ENCODE measurements at places on chromosomes 7 and 10.

GRCh38 chr10:122062831-122063674 lies 74.1 kb downstream of the TACC2 start:
- DNase-seq = peak; percentile 85

- no peak for DNase-seq
These were observed 17.0 kb upstream of the ECHDC3 start for GRCh38 chr10:11724938-11725776.

DNA sequence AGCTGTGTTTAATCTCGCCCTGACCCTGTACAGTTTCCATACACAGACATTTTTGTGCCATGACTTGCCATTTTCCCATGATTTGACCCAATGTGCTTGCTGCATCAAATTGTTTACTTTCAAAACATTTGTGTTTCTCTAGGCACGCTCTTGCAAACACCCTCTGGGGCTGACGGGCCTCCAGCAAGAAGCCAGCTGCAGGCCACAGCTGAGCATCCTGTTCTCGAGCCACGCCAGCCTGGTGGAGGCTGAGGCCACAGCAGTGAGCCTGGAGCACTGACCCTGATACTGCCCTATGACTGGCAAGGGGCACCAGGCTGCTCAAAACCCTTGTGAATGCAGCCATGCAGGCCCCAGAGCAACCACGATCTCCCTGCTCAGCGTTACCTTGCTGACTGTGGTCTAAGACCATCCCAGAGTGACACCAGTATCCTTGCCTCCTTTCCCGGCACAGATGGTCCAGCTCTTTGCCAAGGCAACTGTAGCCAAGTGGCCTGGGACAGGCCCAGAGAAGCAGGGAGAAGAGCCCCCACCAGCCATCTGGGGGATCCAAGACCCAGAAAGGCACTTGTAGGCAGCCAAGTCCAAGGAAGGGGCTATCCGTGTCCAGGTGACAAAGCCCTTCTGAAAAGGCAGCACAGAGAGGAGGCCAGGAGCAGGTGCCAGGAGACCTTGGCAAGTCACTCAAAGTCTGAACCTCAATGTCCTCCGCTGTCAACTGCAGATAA lies 78.5 kb downstream of the OAT start:
- peak; percentile 14 for DNase-seq

DNA sequence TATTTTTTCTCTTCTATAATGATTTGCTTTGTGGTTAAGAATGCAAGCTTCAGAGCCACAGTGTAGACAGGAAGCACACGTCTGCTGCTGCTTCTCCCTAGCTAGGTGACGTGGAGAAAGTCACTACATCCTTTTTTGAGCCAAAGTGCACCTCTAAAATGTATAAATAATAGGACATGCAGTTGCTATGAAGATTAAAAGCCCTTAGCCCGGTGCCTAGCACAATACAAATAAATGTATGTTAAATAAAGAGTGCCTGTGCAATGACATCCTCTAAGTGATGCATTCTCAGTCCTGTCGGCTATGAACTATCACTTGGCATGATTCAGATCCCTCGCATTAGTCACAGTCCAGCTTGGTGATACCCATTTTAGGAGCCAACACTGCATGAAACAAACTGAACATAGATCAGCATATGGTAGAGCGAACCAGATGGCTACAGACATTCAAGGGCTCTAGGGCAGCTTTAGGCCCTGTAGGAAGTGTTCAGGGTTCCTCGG lies 4.8 kb upstream of the TRDMT1 start:
- DNase-seq = no peak

GRCh38 chr10:124615259-124615658 lies 128.9 kb downstream of the FAM53B start:
- no peak for DNase-seq

DNA sequence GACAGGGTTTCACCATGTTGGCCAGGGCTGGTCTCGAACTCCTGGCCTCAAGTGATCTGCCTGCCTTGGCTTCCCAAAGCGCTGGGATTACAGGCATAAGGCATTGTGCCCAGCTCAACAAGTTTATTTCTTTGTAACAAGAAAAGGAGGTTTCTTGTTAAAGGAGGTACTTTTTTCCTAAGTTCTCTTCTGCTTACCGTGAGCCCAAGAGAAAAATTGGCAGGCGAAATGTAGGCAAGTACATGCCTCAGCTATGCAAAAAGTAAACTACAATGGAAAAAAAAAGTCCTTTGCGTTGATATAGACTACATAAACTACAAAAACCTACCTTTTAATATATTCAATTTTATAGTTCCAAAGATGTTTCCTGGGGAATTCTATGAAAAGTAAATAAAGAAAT lies 122.6 kb downstream of the DKK1 start:
- DNase-seq = no peak

- no peak for DNase-seq
These were observed 76.7 kb upstream of the EN2 start for GRCh38 chr7:155380976-155381851.

- no peak for DNase-seq
These were observed 47.4 kb upstream of the SEPHS1 start for GRCh38 chr10:13395540-13395939.

- no peak for DNase-seq
These were observed 26.6 kb downstream of the POLR3A start for GRCh38 chr10:78002541-78003288.

DNA sequence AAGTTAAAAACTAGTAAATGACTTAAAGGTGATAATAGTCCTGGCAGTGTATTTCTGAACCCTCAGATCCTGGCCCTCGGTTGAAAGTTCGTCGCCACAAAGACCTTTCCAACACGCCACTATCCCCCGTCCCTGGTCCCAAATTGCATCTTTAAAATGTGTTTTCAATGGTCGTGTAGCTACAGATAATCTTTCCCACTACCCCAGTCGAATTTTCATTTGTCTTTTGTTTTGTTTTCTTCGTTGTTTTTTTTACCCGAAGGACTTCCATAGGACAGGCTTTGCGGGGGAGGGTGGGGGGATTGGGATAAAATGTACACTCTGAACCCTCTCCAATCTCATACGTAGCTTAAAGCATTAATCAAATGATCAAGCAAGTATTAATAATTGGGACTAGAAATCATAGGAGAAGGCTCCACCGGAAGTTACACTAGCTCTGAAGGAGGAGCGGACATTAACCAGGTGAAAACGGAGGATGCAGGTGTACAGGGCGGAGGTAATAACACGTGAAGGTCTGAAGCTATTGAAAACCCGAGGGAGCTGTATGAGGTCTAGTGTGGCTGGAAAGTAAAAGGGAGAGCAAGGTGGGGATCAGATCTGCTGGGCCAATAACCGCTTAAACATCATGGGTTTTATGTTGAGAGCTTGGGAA lies 32.8 kb upstream of the PHF14 start:
- DNase-seq = no peak

DNA sequence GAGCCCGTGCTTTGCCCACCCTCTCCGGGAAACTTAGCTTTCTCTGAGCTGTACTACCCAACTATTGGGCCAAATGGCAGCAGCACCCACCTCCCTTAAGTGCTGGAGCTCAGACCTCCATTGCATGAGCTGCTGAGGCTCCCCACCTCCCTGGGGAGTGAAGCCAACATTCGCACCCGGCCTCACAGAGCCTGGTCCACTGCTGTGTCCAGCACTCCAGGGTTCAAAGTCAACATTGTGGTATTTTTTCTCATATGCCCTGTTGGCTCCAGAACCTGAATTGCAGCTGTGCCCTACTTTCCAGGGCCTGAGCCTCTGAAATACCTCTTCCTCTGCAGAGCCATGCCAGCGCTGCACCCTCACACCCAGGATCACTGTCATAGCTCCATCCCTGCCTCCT lies 29.7 kb downstream of the ITGA8 start:
- DNase-seq = no peak

DNA sequence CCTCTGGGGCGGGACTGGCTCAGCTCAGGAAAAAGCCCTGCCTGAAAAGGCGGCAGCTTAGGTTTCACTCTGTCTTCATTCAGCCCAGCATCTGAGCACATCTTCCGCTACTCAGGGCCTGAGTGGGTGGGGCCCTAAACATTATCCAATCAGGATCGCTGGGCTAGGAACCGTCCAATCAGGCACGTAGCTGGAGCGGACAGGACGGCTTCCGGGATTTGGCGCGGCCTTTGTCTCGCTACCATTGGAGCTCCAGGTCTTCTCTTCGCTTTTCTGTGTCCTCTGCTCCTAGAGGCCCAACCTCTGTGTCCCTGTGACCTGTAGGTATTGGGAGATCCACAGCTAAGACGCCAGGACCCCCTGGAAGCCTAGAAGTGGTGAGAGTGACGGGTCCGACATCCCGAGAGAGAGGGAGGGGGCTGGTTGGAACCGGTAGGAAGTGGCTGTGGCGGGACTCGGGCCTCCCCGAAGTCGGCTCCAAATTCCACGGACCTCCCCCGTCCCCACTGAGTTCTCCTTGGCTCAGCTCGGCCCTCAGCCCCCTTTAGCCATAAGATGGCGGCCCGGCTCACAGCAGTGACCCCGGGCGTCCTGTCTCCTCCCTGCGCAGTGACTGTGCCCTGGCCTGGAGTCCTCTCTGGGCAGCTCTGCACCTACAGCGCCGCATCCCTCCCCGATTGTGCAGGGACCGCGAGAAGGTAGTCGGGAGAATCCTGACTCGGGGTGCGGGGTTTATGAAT lies 99.1 kb downstream of the ZNF680 start:
- DNase-seq = no peak

GRCh38 chr10:112649006-112649821 lies 202.2 kb downstream of the VTI1A start:
- DNase-seq = no peak

DNA sequence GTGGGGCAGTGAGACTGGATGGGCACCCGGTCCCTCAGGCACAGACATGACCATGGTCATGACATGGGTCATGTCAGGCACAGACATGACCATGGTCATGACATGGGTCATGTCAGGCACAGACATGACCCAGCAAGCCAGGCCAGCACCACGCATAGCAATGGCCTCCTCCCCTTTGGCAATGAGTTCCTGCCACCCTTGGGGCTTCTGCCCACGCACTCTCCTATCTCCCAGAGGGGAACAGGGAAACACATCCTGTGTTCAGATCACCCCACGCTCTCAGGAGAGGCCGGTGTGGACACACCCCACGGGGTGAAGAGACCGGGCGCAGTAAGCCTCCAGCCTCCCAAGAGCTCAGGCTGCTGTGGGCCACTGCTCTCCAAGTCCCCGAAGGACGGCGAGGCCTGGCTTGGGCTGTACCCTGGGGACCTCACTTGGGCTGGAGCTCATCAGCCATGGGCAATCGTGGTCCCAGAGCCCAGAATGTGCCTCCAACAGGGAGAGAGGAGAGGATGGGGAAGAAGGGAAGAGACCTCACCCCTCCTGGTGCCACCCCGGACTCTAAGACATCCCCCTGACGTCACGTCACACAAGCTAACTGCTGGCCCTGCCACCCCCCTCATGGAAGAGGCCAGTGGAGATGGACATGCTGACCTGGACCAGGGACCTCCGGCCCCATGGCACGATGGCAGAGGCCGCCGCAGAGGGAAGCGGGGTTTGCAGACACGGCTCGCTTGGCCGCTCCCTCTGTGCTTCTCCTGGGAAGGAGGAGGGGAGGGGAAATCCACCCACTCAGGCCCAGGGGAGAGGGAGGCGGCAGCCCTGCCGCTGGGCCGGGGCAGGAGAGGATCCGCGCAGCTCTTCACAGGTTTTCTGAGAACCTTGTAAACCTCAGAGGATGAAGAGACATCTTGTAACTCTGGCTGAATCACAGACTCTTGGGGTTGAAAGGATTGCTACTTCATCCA lies 269.6 kb downstream of the ELFN1 start:
- no peak for DNase-seq

GRCh38 chr10:61356354-61356753 lies 96.8 kb downstream of the TMEM26 start:
- DNase-seq = no peak

- DNase-seq = no peak
These were observed 351.4 kb downstream of the MDFIC start for GRCh38 chr7:115273139-115273772.

GRCh38 chr10:125543796-125544195 lies 139.2 kb downstream of the TEX36 start:
- DNase-seq = no peak

DNA sequence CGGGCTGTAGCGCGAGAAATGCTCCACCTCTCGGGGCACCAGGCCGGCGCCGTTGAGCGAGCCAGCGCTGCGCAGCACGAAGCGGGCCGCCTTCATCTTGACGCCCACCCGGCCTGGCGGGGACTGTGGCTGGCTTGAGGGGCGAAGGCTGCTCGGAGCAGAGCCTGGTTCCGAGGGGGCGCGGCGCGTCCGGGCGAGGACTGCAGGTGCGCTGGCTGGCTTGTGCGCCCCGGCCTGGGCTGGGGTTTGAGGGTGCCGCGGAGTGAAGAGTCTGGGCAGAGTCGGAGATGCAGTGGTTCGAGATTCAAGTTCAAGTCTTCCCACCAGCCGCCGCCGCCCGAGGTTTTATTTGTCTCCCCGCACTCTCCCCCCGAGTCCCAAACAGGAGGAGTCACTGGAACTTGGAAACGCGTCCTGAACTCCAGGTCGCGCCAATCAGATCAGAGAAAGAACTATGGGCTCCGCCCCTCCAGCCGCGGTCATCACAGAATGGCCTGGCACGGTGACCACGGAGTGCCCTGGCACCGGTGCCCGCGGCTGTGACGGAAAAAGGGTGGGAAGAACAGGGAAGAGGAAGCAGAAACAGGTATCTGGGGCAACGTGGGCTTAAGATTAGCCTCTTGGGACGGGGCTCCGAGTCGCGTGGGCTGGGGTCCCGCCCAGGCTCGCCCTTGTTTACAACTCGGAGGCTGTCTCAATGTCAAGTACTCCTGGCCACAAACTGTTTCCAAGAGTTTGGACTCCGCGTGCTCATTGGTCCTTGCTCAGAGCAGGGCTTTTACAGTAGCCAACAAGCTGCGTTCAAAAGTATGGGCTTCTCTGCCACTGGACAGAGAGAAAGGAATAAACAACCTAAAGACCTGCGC lies at the start of gene PDK4:
Gene PDK4, minus strand, starts transcription at position 319 of the 866 bp plus-strand sequence. Its CDS starts 223 bp downstream, at position 96.
- DNase-seq = peak; percentile 47

DNA sequence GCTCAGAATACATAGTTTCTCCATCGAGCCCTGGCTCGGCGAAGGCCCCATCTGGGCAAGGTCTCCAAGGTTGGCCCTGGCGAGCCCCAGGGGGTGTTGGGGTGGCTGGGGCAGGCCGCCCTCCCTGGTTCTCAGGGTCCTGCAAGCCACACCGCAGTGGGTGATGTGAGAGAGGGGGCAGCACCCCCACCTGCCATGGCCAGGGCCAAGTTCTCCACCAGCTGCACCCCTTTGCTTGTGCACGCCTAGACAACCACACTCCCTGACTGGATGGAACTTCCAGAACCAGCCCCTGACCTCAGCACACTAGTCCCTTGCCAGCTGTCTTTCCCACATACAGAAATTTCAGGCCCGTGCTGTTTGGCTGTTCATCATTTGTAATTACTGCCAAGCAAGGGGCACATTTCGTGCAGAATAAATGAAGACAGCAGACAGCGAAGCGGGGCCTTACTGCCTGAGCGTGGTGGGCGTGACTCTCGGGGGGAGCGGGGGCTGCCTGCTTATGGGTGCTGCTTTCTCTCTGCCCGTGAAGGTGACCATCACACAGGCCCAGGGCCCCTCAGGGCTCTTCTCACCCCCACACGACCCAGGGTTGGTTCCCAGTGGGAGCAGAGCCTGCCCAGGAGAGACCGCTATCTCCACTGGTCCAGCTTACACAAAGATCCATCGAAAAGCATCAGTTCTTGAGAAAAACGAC lies 85.9 kb downstream of the ADARB2 start:
- DNase-seq = no peak

DNA sequence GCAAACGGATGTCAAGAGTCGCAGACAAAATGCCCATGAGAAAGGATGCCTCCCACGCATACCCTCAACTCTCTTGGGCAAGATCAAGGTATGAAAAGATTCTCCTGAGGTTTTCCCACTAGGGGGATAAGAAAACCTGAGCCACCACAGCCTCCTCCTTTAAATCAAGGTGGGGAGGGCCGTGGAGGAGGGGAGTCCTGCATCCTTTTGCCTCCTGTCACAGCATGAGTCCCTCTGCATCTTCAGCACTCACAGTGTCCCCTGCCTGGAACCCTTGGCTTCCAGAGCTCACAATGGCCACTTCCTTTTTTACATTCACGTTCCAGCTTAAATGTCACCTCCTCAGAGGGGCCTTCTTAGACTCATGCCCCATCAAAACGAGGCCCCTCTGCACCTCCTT lies 207.6 kb downstream of the GLI3 start:
- DNase-seq = no peak

Measured in Caco-2 (cell line).